ENCODE measurements at places on chromosomes 6 and 20. TPM values are rescaled to one million over a fixed set of nuclear protein-coding genes. Genes with fewer than 3 reads are reported as not detected.

- H3K4me3 ChIP-seq = no peak overlapping the region
- no peaks in the 10 kb centered on the region for H3K4me1 ChIP-seq
- DNase-seq = no peak
- H3K27me3 ChIP-seq = no peaks in the 10 kb centered on the region
- no peak overlapping the region for H3K27ac ChIP-seq
These were observed 107.4 kb downstream of the PREX1 start for GRCh38 chr20:48720256-48720985.

- no peak overlapping the region for H3K4me3 ChIP-seq
- no peaks in the 10 kb centered on the region for H3K36me3 ChIP-seq
- H3K27ac ChIP-seq = no peak overlapping the region
These were observed 6.8 kb upstream of the ALDH8A1 start for GRCh38 chr6:134956676-134957075.

- no peak for DNase-seq
- no peaks in the 10 kb centered on the region for H3K27me3 ChIP-seq
- no peak overlapping the region for H3K27ac ChIP-seq
- H3K4me1 ChIP-seq = no peaks in the 10 kb centered on the region
- H3K4me3 ChIP-seq = no peak overlapping the region
- H3K36me3 ChIP-seq = no peaks in the 10 kb centered on the region
These were observed 38.7 kb downstream of the GTF2H5 start for GRCh38 chr6:158206740-158207421.

DNA sequence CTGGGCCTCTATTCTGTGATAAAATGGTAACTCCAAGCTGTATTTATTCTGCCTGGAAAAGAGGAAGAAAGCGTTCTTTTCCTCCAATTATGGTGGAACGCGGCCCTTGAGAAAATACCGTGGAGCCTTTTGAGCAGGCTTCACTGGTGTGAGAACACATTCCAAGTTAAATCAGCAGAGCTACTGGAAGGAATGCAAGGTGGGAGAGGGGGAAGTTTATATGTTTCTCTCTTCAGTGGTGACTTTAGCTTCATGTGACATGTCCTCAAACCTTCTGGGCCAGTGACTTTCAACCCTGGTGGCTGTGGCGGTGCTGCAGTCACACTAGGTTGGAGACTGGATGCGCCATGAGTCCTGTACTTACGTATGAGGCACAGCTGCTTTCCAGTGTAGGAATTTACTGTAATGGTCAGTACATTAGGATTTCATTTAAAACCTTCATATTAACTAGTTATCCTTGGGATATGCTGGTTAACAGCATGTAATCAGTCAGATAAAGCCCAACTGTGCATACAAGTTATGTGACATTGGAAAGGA is 221.7 kb downstream of the ARID1B start:
- peak overlapping the region; percentile 56 for H3K27ac ChIP-seq
- H3K4me1 ChIP-seq = no peaks in the 10 kb centered on the region
- no peaks in the 10 kb centered on the region for H3K36me3 ChIP-seq
- DNase-seq = no peak
- H3K27me3 ChIP-seq = no peaks in the 10 kb centered on the region
- no peak overlapping the region for H3K4me3 ChIP-seq

- no peak for DNase-seq
- H3K36me3 ChIP-seq = no peaks in the 10 kb centered on the region
- no peaks in the 10 kb centered on the region for H3K4me1 ChIP-seq
- H3K4me3 ChIP-seq = no peak overlapping the region
These were observed 27.5 kb downstream of the FOXC1 start for GRCh38 chr6:1636971-1637871.

DNA sequence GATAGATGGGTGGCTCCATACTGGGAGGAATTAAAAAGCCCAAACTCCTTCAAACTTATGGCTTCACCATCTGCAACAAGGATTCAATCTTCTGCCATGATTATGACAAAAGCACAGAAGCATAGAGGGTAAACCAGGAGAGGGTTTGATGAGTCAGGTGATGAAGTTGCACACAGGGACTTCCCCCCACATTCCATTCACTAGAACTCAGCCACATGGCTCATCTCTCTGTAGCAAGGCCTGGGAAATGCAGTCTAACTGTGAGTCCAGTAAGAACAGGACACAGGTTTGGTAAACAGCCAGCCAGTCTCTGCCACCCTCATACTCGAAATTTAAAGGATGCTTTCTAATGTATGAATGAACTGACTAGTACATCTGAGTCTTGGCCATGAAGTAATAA is 142.9 kb downstream of the HIVEP2 start:
- peak; percentile 26 for DNase-seq
- H3K4me1 ChIP-seq = peaks cover under 1% of the 10 kb centered on the region
- H3K27ac ChIP-seq = peak overlapping the region; percentile 46
- no peaks in the 10 kb centered on the region for H3K36me3 ChIP-seq
- H3K4me3 ChIP-seq = no peak overlapping the region
- no peaks in the 10 kb centered on the region for H3K27me3 ChIP-seq

GRCh38 chr20:33071198-33071597 is 8.2 kb upstream of the BPIFB4 start:
- H3K4me1 ChIP-seq = no peaks in the 10 kb centered on the region
- no peaks in the 10 kb centered on the region for H3K36me3 ChIP-seq
- H3K27ac ChIP-seq = no peak overlapping the region
- DNase-seq = no peak
- peaks cover 3% of the 10 kb centered on the region for H3K27me3 ChIP-seq

- DNase-seq = peak; percentile 9
- no peaks in the 10 kb centered on the region for H3K36me3 ChIP-seq
- H3K4me1 ChIP-seq = no peaks in the 10 kb centered on the region
- H3K27me3 ChIP-seq = peaks cover 5% of the 10 kb centered on the region
- H3K4me3 ChIP-seq = peak overlapping the region; percentile 80
- no peak overlapping the region for H3K27ac ChIP-seq
These were observed 923 bp downstream of the GMDS start for GRCh38 chr6:2244261-2245102.

GRCh38 chr6:12324748-12325147 is 34.6 kb downstream of the EDN1 start:
- no peak for DNase-seq
- H3K4me1 ChIP-seq = no peaks in the 10 kb centered on the region
- no peaks in the 10 kb centered on the region for H3K27me3 ChIP-seq
- H3K4me3 ChIP-seq = no peak overlapping the region

GRCh38 chr6:100818066-100818465 is 63.1 kb downstream of the ASCC3 start:
- no peak overlapping the region for H3K27ac ChIP-seq
- no peaks in the 10 kb centered on the region for H3K36me3 ChIP-seq
- H3K4me3 ChIP-seq = no peak overlapping the region
- no peak for DNase-seq
- no peaks in the 10 kb centered on the region for H3K4me1 ChIP-seq

GNRH2 gene
- polyA plus RNA-seq = 0.24 TPM

CNBD2 gene
- not detected for polyA plus RNA-seq

TRERF1 gene
- polyA plus RNA-seq = 7.6 TPM

GNMT gene
- 1.3 TPM for polyA plus RNA-seq

Data from cardiac muscle cell (in vitro differentiated cells and primary cell).